ENCODE measurements at places on chromosomes 1 and 21. TPM values are rescaled to one million over a fixed set of nuclear protein-coding genes. Genes with fewer than 3 reads are reported as not detected.

The PFKL gene
- 197 TPM for total RNA-seq

The GNG12 gene
- 28.7 TPM for total RNA-seq

The INAVA gene
- 4.9 TPM for total RNA-seq

The E2F2 gene
- 2.5 TPM for total RNA-seq

The NBPF9 gene
- total RNA-seq: 12.7 TPM

The NUP210L gene
- 0.18 TPM for total RNA-seq

The IGSF21 gene
- 0.07 TPM for total RNA-seq

The FMN2 gene
- 0.42 TPM for total RNA-seq

The NBPF14 gene
- 11.7 TPM for total RNA-seq

The ARMH1 gene
- 5.7 TPM for total RNA-seq

The TNFRSF8 gene
- total RNA-seq: 0.06 TPM

The PPP1R12B gene
- total RNA-seq: 340 TPM

The SLFNL1 gene
- 3.0 TPM for total RNA-seq

The MLLT11 gene
- 15.1 TPM for total RNA-seq

The IFT25 gene
- total RNA-seq: 21.6 TPM

The CDC42BPA gene
- 12.0 TPM for total RNA-seq

The VWA5B1 gene
- 0.27 TPM for total RNA-seq

The PKLR gene
- not detected for total RNA-seq

The CD101 gene
- total RNA-seq: 0.92 TPM

The ATP5PO gene
- total RNA-seq: 646 TPM

The NTRK1 gene
- 3.8 TPM for total RNA-seq

The SPRR4 gene
- not detected for total RNA-seq

The RGS7 gene
- total RNA-seq: not detected

The CASQ2 gene
- 2.0 TPM for total RNA-seq

The S100A7A gene
- not detected for total RNA-seq

The OR10Z1 gene
- not detected for total RNA-seq

The CFHR1 gene
- 0.25 TPM for total RNA-seq

The LEPR gene
- total RNA-seq: 10.2 TPM

The GIPC2 gene
- total RNA-seq: 0.28 TPM

The FCRL3 gene
- not detected for total RNA-seq

The ABCA4 gene
- total RNA-seq: not detected

The CORT gene
- 2.3 TPM for total RNA-seq

The FCRL4 gene
- not detected for total RNA-seq

The C1orf50 gene
- total RNA-seq: 4.5 TPM

The EFNA4 gene
- 36.0 TPM for total RNA-seq

The SLC9C2 gene
- total RNA-seq: not detected

The HMGB4 gene
- total RNA-seq: not detected

All from cardiac muscle cell (in vitro differentiated cells and primary cell).